B cell (primary cell): ENCODE measurements at places on chromosomes 4 and X. TPM values are rescaled to one million over a fixed set of nuclear protein-coding genes. Genes with fewer than 3 reads are reported as not detected.

DNA sequence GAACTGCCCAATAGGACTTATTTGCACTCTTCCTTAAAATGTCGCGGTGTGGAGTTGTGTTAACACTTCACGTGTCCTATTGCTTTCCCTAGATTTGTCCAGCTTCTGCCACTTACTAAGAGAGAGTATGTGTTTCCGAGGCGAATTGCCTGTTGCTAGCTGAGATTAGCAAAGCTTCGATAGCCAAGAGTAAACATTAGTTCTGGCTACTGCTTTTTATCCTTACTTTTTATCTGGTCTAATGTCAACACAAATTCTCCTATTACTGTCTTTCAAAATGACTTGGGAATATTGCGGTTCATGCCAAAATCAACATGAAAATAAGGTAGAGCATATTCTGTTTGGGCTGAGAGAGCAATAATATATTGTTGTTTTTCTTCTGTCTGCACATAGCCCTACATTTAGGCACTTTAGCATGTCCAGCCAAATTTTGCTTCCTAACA is 90.4 kb upstream of the VEGFC start:
- no peak for DNase-seq

DNA sequence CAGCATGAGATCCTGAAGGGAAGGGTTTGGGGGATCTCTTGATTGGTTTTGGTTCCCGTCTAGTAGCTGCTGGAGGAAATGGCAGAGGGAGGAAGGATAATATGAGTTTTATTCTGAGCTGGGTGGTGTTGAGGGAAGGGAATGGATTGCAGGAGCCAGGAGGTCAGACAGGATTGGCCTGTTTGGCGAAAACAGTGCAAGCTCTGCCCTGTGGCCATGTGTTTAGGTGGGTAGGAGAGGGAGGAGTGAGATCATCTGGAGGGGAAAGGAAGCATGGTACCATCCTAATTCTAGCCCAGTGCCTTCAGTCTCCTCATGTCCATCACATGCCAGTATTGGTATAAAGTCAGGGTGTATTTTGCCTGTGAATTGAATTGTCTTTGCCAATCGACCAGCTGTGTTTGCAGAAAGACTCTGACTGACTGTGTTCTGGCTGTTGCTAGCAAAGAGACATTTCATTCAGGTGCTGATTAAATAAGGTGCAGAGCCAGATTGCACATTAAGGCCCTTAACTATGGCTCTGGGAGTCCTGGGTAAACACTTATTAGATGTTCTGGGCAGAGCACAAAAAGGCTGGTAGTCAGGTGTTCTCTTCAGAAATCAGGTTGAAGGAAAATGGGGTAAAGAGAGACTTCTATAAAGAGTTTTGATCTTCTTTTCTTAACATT is 10.0 kb downstream of the TMEM164 start:
- DNase-seq = no peak

Gene RAB39B
- 2.0 and 2.4 TPM in 2 replicates for polyA plus RNA-seq

Gene CLOCK
- 2.8 and 3.7 TPM in 2 replicates for polyA plus RNA-seq

GRCh38 chr4:32607978-32608377 is 1887.8 kb downstream of the PCDH7 start:
- no peak for DNase-seq

DNA sequence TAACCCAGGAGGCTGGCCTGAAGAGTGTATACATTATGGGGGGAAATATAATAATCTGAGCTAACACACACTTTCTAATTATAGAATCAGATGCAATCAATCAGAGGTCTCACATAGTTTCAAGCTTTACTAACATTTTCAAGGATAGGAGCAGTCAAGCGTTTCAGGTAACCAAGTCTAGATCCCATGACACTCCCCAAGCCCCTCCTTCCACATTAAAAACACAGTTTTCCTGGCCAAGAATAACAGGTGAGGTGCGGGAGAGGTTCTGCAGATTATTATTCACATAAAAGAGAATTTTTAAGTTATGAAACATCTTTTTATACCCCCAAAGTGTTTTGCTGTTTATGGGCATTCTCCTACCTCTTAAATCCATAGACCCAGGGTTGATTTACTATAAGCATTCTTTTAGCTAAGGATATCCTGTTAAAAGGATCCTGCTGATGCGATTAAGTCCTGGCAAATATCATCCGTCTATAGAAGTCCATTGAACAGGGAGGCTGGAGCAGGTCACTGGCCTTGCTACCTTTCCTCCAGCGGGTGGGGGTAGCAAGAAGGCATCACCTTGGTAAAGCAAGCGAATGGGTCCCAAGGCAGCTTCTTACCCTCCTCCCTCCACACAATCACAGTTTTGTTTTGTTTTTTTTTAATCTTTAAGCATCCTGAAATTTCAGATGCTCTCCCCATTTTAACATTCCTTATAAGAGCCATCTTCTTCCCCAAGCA is 104.7 kb upstream of the GPM6A start:
- no peak for DNase-seq

DNA sequence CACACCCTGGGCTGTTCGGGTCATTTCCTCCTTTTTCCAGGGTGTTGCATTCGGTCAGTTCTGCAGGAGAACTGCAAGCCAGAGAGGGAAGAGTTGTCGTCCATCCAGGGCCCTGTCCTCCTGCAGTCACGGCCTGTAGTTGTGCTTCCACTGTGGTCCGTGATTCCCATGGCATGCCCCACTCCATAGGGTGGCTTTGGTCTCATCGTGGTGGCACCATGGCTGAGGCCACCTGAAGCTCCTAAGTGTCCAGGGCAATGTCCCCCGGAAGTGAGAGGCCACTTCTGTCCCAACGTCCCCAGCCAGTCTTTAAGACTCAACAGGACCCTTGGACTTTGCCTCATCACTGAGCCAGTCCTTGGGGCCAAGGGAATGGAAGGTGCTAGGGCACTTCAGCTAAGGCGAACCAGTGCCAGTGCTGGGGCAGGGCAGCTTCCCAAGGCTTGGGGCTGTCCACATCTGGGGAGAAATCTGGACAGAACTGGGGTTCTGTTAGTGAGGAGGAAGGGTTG is 83.7 kb downstream of the HTRA3 start:
- DNase-seq = no peak

GRCh38 chrX:136620780-136621179 is 27.2 kb upstream of the CD40LG start:
- no peak for DNase-seq

Gene PAGE4
- polyA plus RNA-seq = not detected in 2 replicates

DNA sequence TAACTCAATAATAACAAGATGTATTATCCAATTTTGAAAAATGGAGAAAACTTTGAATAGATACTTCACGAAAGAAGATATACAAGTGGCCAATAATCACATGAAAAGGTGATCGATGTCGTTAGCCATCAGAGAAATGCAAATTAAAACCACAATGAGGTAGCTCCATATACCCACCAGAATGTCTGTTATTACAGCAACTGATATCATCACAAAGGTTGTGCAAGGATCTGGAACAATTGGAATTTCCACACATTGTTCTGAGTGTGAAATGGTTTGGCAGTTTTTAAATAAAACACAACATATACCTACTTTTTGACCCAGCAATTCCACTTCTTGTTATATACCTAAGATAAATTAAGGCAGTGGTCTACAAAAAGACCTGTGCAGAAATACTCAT is 71.7 kb downstream of the IRS4 start:
- no peak for DNase-seq

DNA sequence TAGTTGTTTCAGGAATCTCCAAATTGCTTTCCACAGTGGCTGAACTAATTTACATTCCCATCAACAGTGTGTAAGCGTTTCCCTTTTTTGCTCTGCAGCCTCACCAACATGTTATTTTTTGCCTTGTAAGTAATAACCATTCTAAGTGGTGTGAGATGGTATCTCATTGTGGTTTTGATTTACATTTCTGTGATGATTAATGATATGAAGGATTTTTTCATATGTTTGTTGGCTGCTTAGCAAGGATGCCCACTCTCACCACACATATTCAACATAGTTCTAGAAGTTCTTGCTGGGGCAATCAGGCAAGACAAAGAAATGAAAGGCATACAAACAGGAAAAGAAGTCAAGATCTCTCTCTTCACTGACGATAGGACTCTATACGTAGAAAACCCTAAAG is 472.4 kb downstream of the ZNF674 start:
- no peak for DNase-seq

DNA sequence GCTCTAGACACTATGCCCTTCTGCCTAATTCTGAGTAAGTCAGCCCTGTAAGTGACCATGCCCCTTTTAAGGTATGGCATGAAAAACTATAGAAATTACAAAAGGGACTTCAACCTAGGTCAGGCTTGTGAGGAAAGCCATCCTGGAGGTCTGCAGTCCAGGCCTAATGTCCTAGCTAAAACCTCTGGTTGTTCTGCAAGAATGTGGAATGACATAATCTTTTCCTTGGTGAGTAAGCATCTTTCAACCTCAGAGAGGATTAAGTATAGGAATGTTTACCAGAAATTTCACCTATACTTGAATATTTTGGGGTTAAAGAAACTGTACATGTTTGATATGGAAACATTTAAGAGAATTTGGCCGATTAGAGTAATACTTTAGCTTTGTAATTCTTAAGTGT is 23.8 kb upstream of the HPSE start:
- DNase-seq = no peak

GRCh38 chr4:122967231-122967630 is 44.8 kb upstream of the NUDT6 start:
- no peak for DNase-seq

Gene MAGEC2
- not detected in 2 replicates for polyA plus RNA-seq

- DNase-seq = no peak
Measured at GRCh38 chrX:121227888-121228287, 180.5 kb downstream of the GLUD2 start.

- DNase-seq = no peak
Measured at GRCh38 chr4:128700659-128701350, 108.7 kb upstream of the JADE1 start.

Gene CT45A5
- polyA plus RNA-seq = not detected in 2 replicates

DNA sequence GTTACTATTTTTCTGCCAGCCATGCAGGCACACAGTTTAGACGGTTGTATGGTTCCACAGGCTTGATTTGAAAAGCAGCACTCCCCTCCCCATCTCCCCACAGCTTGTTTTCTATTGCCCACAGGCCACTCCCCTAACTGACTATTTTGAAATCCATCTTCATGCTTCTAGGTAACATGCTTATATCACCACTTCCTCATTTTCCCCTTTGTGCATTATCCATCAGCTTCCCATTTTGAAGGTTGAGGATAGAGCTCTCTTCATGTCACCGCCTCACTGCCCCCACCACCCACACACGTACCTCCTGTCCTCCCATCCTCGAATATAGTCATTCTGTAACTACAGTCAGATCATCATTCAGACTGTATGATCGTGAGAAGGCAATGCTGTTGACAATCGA is 224.7 kb downstream of the MID1 start:
- peak; percentile 2 for DNase-seq

DNA sequence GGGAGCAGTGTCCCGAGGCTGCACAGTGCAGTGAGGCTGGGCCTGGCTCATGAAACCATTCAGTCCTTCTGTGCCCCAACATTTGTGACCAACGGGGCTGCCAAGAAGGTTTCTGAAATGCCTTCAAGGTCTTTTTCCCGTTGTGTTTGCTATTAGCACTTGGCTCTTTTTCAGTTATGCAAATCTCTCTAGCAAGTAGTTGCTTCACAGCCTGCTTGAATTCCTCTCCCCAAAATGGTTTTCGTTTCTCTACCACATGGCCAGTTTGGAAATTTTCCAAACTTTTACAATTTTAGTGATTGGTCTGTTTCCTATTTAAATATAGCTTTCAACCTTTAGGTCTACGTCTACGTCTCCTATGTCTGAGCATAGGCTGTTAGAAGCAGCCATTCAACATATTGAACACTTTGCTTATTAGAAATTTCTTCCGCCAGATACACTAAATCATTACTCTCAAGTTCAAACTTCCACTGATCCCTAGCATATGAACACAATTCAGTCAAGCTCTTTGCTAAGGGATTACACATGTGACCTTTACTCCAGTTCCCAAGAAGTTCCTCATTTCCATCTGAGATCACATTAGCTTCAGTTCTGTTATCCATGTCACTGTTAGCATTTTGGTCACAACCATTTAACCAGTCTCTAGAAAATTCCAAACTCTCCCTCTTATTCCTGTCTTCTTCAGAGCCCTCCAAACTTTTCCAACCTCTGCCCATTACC is 901.8 kb downstream of the GLUD2 start:
- DNase-seq = no peak
